ENCODE measurements at places on chromosomes 13 and 19. TPM values are rescaled to one million over a fixed set of nuclear protein-coding genes. Genes with fewer than 3 reads are reported as not detected.

The ZNF497 gene
- 4.4 TPM for total RNA-seq

The PNMA8A gene
- not detected for total RNA-seq

The ZNF471 gene
- 5.9 TPM for total RNA-seq

DNA sequence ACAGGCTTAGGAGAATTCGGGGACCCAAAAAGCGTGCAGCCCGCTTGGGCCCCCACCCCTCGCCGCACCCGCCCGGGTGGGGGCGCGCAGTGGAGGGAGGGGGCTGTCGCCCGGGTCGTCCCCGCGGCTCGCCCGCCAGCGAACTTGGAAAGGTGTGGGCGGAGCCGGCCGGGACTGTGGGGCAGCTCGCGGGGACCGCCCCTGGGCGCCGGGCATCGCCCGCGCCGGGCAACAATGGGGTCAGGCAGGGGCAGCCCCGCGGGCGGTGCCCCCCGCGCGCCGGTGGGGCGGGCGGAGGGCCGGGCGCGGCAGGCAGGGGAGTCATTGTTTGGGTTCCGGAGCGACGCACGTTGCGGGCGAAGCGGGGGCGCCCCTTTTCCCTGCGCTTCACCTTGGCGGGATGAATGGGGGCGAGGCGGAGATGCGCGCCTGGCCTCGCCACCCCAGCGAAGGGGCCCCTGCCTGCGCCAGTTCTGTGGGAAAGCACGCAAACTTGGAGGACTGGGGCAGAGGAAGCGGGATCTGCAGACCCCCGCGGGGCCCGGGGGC, 647 bp upstream of the KLF12 start:
- peak overlapping the region; percentile 26 for H3K4me3 ChIP-seq
- DNase-seq, result peak; percentile 81
- peak overlapping the region; percentile 95 for H3K27ac ChIP-seq
- H3K36me3 ChIP-seq, result no peaks in the 10 kb centered on the region

The CRB3 gene
- 3.6 TPM for total RNA-seq

DNA sequence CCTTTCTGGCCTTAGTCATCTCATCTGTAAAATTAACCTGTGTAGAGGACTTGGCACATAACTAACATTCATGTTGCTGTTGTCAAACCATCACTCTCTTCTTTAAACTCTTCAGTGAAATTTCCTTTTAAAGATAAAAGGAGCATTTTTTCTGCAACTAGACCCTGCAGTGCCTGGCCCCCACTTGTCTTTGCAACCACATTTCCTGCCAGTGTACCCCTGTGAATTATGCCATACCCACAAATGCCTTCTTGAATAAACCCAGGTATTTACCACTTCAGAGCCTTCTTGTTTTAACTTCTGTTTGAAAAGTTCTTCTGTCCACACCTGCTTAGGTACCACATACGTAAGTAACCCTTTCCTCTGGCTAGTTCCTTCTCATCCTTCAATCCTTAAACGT, 118.8 kb downstream of the CDK8 start:
- no peak for DNase-seq
- no peak overlapping the region for H3K27ac ChIP-seq
- H3K4me3 ChIP-seq, result no peak overlapping the region

DNA sequence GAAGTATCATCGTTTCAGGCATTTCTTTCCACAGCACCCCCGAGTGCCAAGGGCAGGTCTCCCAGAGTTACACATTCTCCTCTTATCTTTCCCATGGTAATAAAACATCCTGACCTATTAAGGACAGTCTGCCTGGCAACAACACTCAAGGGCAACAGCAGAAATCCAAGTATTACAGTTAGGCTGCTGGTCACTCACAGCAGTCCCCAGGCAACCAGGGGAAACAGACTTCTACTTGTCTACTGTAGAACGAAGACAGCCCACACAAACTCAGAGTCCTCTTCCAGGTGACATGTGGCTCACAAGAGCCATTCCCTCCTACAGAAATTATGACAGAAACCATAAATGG, 24.3 kb downstream of the RCBTB1 start:
- H3K27ac ChIP-seq, result no peak overlapping the region
- no peak for DNase-seq
- no peaks in the 10 kb centered on the region for H3K4me1 ChIP-seq
- peaks cover 4% of the 10 kb centered on the region for H3K36me3 ChIP-seq
- no peak overlapping the region for H3K4me3 ChIP-seq

DNA sequence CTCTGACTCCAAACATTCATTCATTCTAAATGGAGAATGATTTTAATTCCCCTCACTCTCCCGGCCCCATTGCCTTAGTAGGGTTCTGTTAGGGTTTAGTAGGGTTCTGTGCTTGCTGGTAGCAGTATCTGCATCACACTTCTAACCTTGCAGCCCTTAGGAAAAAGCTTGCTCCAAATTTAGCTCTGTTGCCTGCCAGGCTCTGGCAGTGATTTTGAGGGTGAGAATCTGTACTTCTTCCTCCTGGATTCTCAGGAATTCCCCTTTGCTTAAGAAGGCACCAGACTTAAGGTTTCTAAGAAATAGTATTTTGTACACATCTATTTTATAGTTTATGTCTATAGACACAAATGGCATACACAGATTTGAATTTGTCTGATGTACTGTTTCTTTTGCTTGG, 14.7 kb downstream of the B3GLCT start:
- H3K4me3 ChIP-seq, result no peak overlapping the region
- H3K36me3 ChIP-seq, result no peaks in the 10 kb centered on the region
- no peaks in the 10 kb centered on the region for H3K4me1 ChIP-seq
- H3K27ac ChIP-seq, result no peak overlapping the region
- no peak for DNase-seq
- H3K27me3 ChIP-seq, result no peaks in the 10 kb centered on the region

The GPR4 gene
- not detected for total RNA-seq

The ZNF649 gene
- total RNA-seq, result 36.3 TPM

- no peak for DNase-seq
- no peaks in the 10 kb centered on the region for H3K4me1 ChIP-seq
- H3K36me3 ChIP-seq, result no peaks in the 10 kb centered on the region
- H3K27me3 ChIP-seq, result no peaks in the 10 kb centered on the region
Observed at GRCh38 chr13:76936763-76937162, 11.5 kb upstream of the ACOD1 start.
